ENCODE measurements at places on chromosomes 7 and 10.

GRCh38 chr7:116111475-116111874 lies 80.9 kb upstream of the TFEC start:
- DNase-seq: no peak

DNA sequence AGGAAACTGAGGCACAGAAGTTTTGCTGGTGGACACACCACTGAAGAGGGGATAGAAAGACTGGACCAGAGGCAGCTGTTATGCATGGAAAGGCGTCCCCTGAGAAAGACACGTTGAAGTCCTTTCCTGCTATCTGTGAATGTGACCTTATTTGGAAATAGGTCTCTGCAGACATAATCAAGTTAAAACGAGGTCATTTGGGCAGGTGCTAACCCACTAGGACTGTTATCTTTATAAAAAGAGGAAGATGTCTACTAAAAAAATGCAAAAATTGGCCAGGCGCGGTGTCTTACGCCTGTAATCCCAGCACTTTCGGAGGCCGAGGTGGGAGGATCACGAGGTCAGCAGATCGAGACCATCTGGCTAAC lies 31.6 kb downstream of the ELMO1 start:
- DNase-seq: no peak

GRCh38 chr7:39950473-39951225 lies 593 bp downstream of the CDK13 start:
- no peak for DNase-seq

- DNase-seq: no peak
Measured at GRCh38 chr7:22476824-22477223, 23.2 kb downstream of the STEAP1B start.

- no peak for DNase-seq
Measured at GRCh38 chr10:110618230-110618610, 25.9 kb upstream of the RBM20 start.

GRCh38 chr7:85183296-85183695 lies 3.6 kb downstream of the SEMA3D start:
- no peak for DNase-seq

DNA sequence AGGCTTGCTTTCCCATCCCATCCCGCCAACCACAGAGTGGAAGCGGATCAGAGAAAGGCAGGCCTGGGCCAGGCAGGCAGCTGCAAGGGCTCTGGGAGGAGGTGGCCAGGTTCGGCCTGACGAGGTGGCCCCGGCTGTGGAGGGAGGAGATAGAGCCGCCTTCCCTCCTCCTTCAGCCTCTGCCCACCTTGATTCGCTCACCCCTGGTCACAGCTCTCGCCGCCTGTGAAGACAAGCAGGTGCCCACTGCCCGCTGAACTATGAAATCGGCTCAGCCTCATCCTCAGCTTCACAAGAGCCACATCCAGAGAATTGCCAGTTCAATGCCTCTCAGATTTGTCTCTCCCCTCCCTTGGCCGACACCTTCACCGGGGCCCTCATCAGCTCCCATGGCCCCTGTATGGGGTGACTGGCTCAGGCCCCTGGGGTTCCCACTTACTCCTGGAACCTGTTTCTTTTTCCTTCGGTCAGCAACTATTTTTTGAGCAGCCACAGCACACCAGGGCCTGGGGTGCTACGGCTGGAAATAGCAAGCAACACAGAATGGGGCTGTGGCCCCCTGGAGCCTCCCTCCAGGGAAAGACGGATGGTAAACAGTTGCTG lies 80.0 kb upstream of the CHST15 start:
- no peak for DNase-seq

DNA sequence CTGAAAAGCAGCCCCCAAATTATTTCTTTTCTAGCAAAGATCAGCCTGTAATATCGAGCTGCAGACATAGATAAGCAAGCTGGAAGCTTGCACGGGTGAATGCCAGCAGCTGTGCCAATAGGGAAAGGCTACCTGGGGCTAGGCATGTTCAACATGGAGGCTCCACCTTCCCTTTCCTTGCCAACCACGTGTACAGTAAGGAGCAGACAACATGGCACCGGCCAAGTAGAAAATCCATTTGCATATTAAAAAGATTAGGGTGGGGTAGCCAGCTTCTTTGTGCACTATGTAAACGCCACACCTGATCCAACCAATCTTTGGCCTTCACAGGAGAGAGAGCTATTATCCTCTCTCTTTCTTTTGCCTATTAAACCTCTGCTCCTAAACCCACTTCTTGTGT lies 56.7 kb upstream of the SEPHS1 start:
- no peak for DNase-seq

DNA sequence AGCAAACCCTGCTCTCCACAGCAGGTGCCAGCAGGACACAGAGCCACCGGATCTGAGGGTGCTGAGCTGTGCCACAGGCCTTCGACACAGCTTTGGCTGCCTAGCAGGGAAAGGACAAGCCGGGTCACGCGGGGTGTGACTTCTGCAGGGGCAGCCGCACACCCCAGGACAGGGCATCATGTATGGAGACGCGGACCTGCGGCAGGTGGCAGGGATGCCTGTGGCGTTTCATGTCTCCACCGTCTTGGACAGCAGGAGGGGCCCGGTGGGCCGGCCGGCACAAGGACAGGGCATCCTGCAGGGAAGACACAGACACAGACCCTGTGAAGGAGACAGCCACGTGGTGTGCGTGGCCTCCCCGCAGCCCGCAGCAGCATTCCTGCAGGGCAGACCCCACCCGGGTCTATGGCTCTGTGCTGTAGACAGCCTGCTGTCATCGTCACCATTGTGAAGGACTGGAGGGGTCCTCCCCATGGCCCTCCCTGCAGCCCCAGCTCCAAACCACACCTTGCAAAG lies 109.2 kb downstream of the PDGFA start:
- DNase-seq: no peak

DNA sequence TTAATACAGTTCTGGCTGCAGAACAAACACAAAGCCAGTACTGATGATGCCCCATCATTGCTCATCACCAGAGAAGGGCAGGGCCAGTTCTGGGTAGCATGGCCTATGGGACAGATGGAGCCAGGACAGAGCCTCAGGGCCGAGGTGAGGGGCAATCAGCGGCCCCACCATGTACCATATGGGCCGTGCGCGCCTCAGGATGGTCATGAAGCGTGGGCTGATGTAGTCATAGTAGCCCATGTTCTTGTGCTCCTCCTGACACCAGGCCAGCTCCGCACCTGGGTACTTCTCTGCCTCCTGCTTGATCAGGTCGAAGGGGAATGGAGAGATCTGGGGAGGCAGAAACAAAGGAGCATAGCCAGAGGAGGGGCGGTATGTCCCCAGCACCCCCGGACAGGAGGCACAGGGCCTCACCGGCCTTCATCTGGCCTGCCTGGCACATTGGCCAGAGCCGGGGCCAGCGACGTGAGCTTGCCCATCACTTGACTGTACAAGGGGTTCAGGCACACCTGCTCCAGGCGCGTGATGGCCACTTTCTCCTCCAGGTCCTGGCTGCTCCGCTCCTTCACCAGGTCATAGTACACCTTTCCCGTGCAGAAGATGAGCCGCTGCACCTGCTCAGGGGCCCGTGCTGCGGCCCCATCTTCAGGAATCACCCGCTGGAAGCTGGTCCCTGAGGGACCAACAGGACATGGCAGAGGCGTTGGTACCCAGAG lies 26.1 kb downstream of the OGDHL start:
- no peak for DNase-seq

DNA sequence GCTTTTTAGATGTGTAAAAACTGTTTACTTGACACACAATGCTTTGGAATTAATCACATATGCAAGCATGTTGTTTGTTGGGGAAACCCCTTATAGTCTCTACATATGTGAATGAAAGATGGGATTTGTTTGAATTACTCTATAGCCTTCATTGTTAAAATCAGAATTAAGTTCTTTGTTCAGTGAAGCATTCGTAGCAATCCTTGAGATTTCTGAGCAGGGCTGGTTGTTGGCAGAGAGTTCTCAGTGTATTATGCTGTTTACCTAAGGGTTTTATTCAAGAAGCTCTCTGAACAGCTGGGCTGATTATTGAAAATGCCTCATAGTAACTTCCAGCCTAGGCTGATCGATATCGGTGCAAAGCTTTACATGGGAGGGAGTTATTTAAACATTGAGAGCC lies 190.9 kb downstream of the VTI1A start:
- no peak for DNase-seq

Data from NCI-H1417 treated with DMSO at 0.1 percent for 48 hours (cell line).